ENCODE measurements at places on chromosomes 5 and 9.

GRCh38 chr5:154945695-154946301, 4.9 kb downstream of the MRPL22 start:
- DNase-seq = peak; percentile 43

DNA sequence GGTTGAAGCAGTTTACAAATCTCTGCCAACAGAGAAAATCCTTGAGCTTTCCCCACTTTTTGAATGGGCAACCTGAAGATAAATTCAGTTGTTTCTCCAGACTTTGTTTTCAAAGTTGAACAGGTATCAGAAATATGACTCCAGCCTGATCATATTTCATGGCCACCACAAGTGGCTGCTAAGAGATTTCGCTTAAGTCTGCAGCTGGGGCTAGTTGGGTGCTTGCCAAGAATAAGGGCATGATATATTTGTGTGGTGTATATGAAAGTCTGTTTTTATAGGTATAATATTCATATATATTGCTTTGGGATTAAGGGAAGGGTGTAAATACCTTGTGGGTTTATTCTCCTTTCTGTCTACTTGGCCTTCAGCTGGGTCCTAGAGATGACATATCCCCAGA, 168.4 kb upstream of the GDNF start:
- DNase-seq = no peak

- no peak for DNase-seq
Measured at GRCh38 chr9:126413391-126414068, 86.9 kb downstream of the MVB12B start.

GRCh38 chr9:7287986-7288385, 511.6 kb downstream of the DMAC1 start:
- DNase-seq = no peak

DNA sequence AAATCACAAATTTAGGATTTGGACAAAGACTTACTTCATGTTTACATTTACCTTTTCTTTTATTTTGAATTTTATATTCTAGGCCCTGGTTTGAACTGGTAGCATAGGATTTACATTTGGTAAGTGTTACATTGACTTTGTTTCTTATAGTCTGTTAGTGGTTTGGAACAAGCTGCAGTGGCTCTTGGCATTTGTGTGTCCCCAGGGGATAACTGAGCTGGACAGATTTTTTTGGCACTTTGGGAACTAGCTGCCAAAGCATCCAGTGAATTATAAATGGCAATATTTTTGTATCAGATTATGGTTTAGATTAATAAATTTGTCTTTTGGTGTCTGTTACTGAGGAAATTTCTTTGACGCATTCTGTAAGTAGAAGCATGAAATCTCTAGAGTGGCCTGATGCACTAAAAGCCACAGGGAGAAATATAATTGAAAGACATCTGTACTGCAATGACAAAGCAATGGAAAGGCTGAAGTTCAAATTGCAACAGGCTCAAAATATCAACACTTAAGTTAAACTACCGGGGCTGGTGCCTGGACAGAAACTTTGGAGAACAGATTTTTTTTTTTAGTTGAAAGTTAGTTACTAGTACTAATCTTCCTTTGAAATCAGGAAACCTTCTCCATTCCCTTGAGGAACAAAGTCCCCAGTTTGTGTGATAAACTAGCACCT, 107.6 kb upstream of the PLCXD3 start:
- DNase-seq = no peak

GRCh38 chr9:114341991-114342390, 12.3 kb downstream of the ORM2 start:
- no peak for DNase-seq

DNA sequence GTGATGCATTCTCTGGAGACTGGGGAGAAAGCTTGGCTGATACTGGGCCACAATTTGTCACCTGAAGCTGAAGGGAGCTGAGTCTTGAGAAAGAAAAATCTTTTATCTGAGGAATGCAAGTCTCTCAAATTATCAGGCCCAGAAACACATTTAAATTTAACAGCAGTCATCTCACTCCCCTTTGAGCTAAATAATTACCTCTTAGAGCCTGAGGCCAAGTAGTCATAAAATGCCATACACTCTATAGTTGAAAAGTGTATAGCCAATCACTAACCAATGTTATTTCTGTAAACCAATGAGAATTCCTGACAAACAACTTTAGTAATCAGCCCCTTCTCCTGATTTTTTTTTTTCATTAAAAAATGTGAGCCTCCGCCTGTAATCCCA, 32.7 kb upstream of the DAPK1 start:
- DNase-seq = no peak

DNA sequence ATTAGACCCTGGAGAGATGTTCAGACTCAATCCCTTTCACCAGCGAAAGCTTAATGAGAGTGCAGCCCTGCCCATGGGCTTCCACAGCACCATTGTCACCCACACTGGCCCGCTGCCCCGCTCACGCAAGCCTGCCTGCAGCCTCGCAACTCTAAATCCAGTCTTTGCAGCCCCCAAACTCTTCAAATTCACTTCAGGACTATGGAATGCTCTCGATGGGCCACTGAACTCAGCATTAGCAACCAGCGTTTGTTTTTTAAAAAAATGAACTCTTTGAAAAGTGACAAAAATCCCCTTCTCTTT, 17.1 kb downstream of the DCANP1 start:
- DNase-seq = no peak

- DNase-seq = no peak
Measured at GRCh38 chr5:103452666-103453065, 109.9 kb downstream of the NUDT12 start.

- no peak for DNase-seq
Measured at GRCh38 chr9:134928436-134929192, 10.9 kb upstream of the FCN1 start.

DNA sequence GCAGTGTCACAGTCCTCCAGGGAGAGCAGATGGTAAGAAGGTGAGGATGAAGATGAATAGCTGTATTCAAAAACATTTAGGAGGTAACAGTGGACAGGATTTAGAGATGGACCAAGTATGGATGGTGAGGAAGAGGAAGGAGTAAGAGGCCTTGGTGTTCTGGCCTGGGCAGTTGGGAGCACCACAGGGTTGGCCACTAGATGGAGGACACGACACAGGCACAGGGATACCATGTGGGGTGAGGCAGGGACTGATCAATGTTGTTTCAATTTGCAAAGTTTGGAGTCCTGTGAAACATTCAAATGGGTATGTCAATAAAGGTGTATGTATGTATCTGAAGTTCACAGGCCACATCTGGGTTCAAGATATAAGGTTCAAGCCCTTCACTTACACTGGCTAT, 141.1 kb upstream of the RASEF start:
- DNase-seq = no peak

Measured in CD4-positive, alpha-beta T cell treated with Interleukin-10 for 1 hour (primary cell).